ENCODE measurements at places on chromosomes 1 and 21.

GRCh38 chr1:18132711-18133541 is 25.3 kb downstream of the IGSF21 start:
- DNase-seq, result no peak

DNA sequence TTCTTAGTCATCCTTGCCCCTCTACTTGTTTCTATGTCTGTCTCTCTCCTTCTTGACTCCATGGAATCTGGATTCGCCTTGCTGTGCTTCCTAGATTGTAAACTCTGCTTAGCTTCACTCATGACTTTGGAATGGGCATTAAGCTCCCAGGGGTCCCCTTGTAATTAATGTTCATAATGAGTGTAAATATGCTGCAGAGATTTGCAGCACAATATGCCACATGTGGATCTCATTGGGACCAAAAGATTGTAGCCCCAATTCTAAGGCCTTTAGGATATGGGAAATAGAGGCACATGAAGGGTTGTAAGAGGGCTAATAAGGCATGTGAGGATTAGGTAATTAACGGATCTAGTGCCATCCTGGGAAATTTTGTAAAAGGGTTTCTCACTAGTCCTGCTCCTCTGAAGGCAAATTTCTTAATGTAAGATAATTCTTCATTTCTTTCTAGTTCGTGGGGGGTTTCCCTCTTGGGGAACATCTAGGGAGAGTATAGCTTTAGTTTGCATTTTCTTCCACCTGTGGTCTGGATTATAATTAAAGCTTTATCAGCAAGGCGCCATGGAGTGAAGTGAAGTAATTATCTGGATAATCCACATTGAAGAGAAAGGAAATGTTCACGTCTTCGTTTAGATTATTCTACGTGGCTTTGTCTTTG is 659.2 kb upstream of the PLXNA2 start:
- DNase-seq, result no peak

DNA sequence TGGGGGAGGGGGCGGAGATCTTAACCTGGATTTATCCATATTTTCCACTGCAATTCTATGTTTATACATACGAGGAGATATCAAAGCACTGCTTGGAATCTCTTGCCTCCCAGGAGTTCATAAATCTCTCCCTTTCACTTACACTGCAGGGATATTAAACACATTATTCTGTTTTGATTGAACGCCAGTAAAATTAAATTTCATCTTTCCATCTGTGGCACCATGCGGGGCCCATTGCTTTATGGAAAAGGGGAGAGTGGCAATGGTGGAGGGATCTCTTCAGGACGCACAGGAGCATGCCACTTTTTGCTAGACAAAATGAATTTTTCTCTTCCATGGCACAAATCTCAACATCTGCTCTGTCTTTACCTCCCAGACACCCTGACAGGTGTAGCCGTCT is 648.0 kb upstream of the PLXNA2 start:
- no peak for DNase-seq

- no peak for DNase-seq
These were observed 195.0 kb downstream of the ROR1 start for GRCh38 chr1:63968663-63969440.

DNA sequence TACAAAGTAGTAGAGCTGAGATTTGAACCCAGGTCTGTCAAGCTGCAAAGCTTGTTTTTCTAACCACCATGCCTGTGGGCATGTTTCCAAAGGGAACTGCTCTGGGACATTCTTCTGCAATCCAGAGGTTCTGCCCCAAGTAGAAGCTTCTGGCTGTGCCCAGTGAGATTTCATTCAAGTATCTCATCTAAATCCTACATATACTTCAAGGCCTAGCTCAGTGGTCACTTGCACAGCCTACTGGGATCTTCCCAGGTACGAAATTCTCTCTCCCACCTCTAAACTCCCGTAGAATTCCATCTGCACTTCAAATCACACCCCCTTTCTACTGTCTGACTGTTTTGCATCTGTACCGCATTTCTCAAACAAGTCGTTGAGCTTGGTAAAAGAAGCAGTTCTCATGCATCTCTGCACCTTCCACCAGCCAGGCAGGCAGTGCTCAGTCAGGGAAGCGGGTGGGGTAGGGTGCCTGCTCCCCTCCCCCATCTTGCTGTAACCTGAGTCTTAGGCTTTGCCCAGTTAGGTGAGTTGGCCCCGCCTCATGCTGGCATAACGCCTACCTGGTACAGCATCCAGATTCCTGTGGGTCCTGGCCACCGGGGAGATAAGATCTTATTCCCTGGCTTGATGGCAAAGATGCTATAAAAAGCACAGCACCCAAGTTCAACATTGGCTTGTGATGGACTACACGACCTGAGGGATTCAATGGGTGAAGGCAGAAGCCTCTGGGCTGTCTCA is 13.5 kb downstream of the SLC9A1 start:
- no peak for DNase-seq

DNA sequence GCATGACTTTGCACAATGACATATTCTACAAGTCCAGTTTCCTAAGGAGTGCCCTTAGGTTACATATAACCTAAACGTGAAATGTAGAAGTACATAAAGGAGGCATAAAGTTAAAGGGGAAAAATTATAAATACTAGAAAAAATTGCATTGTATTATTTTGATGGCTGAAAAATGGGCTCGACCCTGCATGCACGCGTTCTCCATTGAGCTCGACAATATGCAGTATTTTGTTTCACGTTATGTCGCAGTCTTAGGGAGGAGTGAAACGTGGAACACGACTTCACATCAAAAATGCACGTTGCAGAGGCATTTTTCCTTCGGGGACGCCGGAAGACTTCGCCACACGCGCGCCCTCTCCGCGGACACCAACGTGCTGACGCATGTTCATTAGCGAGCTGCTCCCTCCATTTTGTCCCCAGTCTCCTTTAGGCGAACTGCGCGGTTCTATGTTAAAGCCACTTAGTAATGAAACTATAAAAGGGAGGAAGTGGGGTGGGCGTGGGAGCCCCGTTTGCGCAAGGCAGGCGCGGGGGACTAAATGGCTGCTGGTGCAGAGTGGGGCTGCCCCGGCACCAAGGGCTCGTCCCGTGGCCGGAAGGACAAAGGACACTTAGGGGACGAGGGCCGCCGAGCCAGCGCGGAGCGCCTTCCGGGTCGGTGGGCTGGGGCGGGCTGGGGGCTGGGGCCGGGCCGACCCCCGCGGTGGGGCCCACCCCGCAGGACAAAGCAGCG is 749 bp upstream of the COX20 start:
- DNase-seq, result peak; percentile 93

- DNase-seq, result no peak
These were observed 21.9 kb downstream of the DPYD start for GRCh38 chr1:97898948-97899347.

Measured in activated naive CD8-positive, alpha-beta T cell treated with anti-CD3 and anti-CD28 coated beads for 36 hours (primary cell).